Activated CD4-positive, alpha-beta T cell treated with anti-CD3 and anti-CD28 coated beads, Interleukin-2, amount 10 ng/mL, durations not matched to agents 24 days and 14 days (primary cell): ENCODE measurements at places on chromosomes 3 and 15. TPM values are rescaled to one million over a fixed set of nuclear protein-coding genes. Genes with fewer than 3 reads are reported as not detected.
A peak's percentile ranks its signal among the peaks of the same experiment; 100 is the strongest.

GRCh38 chr3:169699536-169700050 is 36.1 kb upstream of the MECOM start:
- peaks cover 17% of the 10 kb centered on the region for H3K27me3 ChIP-seq
- no peak overlapping the region for H3K27ac ChIP-seq
- H3K4me3 ChIP-seq, result no peak overlapping the region

- H3K36me3 ChIP-seq, result peaks cover 52% of the 10 kb centered on the region
- no peaks in the 10 kb centered on the region for H3K27me3 ChIP-seq
- peak; percentile 76 for DNase-seq
- H3K4me1 ChIP-seq, result peaks cover 30% of the 10 kb centered on the region
Measured at GRCh38 chr15:69451951-69452691, 497 bp upstream of the RPLP1 start.

DNA sequence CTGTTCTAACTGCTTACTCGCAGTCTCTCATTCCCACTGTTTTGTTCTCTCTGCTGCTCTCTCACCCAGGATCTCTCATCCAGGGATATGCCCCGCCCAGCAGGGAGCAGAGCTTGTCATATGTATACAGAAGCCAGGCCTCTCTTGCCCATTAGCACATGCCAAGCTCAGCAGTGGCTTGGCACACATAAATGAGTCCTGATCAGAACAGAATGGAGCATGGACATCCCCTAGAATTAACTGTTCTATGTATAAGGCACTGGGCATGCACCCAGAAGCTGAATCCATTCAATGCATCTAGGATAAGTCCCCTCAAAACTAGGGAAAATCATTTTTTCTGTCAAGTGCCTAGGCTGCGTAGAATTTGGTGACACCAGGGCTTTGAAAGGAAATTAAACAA is 61.6 kb downstream of the IGSF11 start:
- H3K27ac ChIP-seq, result no peak overlapping the region
- no peaks in the 10 kb centered on the region for H3K4me1 ChIP-seq
- H3K4me3 ChIP-seq, result no peak overlapping the region
- H3K36me3 ChIP-seq, result no peaks in the 10 kb centered on the region
- peak; percentile 23 for DNase-seq

- H3K36me3 ChIP-seq, result no peaks in the 10 kb centered on the region
- DNase-seq, result no peak
- no peak overlapping the region for H3K4me3 ChIP-seq
- H3K27ac ChIP-seq, result no peak overlapping the region
- peaks cover 10% of the 10 kb centered on the region for H3K27me3 ChIP-seq
Measured at GRCh38 chr3:131326307-131326706, 55.3 kb upstream of the NUDT16 start.

DNA sequence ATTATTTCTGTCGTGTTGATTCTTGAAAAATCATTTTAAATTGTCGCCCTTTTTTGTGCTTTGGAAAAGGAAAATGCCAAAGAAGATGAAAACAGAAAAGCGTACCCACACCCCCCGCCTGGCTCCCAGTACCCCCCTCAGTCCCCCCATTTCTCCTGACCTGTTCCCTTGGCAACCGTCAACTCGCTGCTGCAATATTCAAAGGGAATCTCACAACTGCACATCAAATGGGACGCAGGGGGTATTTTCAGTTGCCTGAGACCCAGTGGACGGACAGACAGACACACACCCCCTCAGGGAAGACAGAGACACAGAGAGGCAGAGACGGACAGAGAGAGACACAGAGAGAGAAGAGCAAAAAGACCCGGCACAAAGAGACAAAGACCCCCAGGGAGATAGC is 83.5 kb upstream of the PRR20G start:
- H3K4me3 ChIP-seq, result no peak overlapping the region
- DNase-seq, result no peak
- no peaks in the 10 kb centered on the region for H3K36me3 ChIP-seq
- no peak overlapping the region for H3K27ac ChIP-seq

GRCh38 chr3:81199587-81199986 is 561.9 kb downstream of the GBE1 start:
- H3K27me3 ChIP-seq, result no peaks in the 10 kb centered on the region
- H3K4me3 ChIP-seq, result no peak overlapping the region
- H3K4me1 ChIP-seq, result no peaks in the 10 kb centered on the region
- H3K36me3 ChIP-seq, result no peaks in the 10 kb centered on the region

DNA sequence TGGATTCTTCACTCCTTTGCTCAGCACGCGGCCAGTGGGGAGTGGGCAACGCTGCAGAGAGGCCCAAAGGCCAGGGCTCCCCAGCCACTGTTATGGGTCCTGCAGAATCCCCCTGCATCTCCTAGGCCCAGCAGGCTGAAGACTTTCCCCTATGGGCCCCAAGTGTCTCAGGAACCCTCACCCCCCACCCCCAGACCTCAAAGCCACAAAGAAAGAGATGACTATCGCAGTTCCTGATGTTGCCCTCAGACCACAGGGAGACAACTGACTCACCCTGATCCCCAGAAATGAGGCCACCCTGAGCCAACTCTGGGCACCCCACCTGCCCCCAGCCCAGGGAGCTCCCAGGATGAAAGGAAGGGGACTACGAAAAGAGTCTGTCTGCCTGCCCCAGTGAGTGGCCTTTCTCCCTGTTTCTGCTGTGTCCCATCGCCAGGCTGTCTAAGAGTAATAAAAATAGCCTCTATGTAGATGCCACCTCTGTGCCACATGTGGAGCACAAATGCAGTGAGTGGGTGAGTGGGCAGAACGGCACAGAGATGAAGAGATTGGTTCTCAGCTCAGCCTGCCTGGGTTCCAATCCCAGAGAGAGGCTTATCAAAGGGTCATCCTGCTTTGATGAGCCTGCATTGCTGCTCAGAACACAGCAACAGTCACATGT is 283.0 kb downstream of the UACA start:
- peaks cover 52% of the 10 kb centered on the region for H3K27me3 ChIP-seq
- peak overlapping the region; percentile 88 for H3K27ac ChIP-seq
- peak overlapping the region; percentile 58 for H3K4me3 ChIP-seq
- DNase-seq, result peak; percentile 89
- H3K4me1 ChIP-seq, result peaks cover 60% of the 10 kb centered on the region

DNA sequence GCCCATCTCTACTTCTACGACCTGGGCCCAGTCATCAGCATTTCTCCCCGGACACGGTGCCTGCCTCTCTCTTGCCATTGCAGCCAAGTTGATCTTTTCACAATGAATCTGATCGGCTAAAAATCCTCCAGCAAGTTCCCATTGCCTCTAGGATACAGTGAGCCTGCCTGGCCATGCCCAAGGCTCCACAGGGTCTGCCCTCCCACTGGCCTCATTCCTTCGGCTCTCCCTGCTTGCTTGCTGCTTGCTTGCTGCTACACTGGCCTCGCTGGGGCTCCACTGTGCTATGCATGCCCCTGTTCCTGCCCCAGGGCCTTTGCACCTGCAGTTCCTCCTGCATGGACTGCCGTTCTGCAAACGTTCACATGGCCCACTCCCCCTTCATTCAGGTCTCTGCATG is 2.0 kb downstream of the ABTB1 start:
- peak overlapping the region; percentile 52 for H3K4me3 ChIP-seq
- H3K27ac ChIP-seq, result no peak overlapping the region
- peaks cover 3% of the 10 kb centered on the region for H3K36me3 ChIP-seq
- no peak for DNase-seq
- H3K27me3 ChIP-seq, result no peaks in the 10 kb centered on the region

Gene LOXL1
- total RNA-seq, result 0.49 and 0.88 TPM in 2 replicates

Gene TM4SF18
- not detected in 2 replicates for total RNA-seq
